ENCODE measurements at places on chromosomes 1 and 21.

DNA sequence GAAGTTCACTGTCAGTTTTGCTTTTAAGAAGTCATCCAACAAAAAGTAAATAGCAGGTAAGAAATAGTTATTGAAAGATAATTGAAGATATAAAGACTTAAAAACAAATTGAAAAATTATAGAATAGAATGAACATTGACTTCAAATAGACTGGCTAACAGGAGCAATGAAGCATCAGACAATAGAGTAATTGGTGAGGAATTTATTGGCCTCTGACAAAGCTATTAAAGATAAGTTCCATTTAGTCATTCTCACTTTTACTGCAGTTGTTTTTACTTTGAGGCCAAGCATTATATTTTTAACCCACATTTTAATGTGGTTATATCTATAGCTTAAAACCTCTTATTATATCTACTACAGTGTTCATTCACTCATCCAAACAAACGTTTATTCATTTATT is 228.8 kb upstream of the ADGRL2 start:
- no peak for DNase-seq

DNA sequence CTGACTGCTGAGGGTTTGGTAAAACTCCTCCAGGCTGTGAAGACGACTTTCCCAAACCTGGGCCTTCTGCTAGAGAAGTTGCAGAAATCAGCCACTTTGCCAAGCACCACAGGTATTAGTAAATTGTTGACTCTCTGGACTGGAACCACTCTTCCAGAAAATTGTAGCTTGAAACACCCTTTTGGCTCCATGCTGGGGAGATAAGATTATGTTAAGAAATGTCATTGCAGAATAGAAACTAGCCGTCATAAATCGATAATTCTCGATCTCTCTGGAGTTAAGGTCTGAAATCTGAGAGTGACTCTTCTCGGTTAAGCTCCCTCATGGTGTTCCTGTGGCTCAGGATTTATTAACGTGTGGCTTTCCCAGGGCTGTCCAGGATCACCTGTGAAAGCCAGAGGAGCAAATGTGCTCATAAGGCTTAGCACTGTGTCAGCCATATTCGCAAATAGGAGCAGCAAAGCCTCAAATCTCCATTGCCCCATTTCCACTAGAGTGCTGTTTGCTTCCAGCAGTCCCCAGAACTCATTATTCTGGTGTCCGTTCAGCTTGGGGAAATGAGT is 54.6 kb downstream of the ZBTB40 start:
- no peak for DNase-seq

GRCh38 chr1:227548119-227548397 is 15.3 kb upstream of the ZNF678 start:
- no peak for DNase-seq

GRCh38 chr1:70277875-70278274 is 56.7 kb downstream of the SRSF11 start:
- no peak for DNase-seq

DNA sequence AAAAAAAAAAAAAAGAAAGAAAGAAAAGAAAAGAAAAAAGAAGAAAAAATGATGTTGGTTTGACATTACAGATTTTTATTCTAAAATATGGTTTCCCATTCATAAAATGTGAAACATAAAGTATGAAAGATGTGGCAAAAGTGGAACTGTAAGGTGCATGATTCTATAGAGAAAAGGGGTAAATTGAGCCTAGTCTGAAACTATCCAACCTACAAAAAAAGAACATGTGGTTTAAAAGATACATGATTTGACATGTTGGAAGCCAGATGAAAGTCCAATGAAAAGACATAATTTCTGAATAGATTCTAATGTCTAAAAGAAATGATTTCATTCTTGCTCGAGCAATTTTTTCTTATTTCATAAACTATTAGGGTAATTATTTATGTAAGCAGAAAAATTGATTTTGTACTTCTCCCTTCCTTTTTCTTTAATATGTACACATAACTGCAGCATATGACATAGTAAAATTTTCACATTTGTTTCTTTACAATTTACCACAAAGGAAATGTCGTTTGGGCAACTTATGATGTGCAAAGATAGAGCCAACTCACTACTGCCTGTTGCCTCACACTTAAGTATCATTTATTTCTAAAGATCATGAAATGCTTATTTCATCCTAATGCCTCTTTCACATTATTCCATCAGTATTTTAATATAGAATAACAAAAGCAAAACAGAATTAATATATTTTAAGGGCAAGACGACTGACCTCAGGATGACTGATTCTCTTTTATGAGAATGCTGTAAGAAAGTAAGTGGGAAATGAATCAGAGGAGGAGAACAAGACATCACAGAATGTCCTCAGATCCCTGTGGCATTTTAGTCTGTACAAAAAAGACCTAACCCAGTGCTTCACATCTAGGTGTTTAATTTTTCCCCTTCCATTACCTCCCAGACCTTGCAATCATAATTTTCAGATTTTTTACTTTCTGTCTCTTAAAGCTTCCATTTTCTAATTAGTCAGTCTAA is 165.8 kb upstream of the HMCN1 start:
- no peak for DNase-seq

GRCh38 chr1:64756770-64757169 is 11.9 kb downstream of the RAVER2 start:
- no peak for DNase-seq

DNA sequence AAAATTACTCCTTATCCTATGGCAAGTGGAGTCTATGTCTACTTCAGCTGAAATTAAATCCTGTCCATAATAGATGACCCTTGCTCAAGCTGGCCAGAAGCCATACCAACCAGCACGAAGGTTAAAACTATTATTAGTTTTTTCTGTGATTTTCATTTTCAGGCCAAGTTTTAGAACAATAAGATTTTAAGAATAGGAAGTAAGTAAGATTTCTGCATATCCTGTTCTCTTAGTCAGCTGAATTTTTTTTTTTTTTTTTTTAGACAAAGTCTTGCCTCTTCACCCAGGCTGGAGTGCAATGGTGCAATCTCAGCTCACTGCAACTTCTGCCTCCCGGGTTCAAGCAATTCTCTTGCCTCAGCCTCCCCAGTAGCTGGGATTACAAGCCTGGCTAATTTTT is 6.1 kb upstream of the RBP7 start:
- DNase-seq = no peak

- no peak for DNase-seq
These were observed 41.4 kb upstream of the GJB5 start for GRCh38 chr1:34713443-34713842.
